GM12864 (cell line): ENCODE measurements at places on chromosomes 2 and 18.

GRCh38 chr18:3083766-3084165 lies 70.8 kb upstream of the LPIN2 start:
- DNase-seq, result no peak

DNA sequence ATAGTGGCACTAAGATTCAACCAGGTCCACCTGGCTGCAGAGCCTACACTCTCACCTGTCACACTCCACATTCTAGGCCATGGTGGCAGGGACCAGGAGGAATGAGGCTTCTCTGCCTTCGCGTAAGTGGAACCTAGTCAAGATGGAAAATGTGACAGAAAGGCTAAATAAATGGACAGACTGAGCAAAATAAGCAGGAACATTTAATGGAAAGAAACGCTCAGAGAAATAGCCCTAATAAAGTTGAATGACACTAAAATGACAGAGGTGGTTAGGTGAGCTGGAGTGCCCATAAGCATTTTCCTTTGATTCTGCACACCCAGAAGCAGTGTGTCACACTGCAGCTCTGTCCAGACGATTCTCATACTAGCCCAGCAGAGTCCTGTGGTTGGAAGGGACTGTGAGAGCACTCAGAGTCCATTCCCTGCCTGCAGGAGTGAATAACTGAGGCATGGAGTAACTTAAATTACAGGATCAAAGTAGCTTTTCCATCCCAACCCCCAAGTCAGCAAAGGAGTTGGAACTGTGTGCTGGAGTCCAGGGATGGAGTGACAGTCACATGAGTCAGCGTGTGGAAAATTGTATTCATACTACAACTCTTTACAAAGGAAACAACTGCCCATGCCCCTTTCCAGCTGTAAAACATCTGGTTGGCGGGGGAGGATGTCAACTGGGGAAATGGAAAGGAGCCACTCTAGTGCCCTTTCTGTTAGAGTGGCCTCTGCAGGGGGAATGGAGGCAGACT lies 105.4 kb upstream of the LGALSL start:
- no peak for DNase-seq

DNA sequence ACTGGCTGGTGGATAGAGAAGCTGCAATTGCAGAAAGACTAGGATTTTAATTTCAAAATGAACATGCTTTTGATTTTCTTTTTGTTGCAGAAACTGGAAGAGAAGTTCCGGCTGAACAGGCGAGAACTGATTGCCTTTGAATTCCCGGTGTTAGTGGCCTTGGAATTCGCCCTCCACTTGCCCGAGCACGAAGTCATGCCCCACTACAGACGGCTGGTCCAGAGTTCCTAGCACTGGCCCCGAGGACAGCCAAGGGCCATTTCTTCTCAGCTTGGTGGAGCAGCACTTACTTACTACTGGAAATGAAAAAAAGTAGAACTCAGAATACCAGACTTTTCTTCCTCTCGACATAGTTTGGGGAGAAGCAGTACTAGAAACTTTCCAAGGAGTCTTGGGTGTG lies 121.9 kb downstream of the CABLES1 start:
- DNase-seq, result no peak

DNA sequence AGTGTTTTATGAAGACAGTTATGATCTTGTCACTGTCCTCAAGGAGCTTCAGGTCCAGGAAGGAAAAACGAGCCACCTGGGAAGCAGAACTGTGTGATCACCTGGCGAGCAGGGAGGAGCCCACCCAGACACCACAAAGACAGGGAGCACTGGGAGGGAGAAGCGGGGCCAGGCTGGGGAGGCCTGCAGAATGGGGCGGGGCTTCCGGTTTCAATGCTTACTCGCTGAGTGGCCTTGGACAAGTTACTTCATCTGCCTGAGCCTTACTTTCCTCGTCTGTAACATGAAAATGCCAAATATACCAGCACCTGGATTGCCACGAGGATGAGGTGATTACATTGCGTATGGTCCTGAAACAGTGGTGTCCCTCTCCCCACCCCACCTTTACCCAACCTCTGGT lies 227.5 kb downstream of the ANKRD30B start:
- no peak for DNase-seq

DNA sequence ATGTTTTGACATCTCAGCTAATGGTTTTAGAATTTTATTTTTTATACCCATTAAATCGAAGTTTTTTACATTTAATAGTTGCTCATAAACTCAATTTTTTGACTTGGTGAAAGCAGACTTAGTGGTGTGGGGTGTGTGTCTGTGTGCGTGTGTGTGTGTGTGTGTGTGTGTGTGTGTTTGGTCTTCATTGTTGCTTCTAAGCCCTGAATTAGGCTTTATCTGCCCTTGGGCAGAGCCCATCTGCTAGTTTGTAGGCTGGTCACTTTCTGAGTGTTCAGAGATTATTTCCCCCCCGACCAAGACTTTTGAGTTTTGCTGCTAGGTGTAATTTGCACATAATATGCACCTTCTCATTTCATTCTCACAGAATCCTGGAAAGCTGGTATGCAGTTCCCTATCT lies 14.3 kb downstream of the PAX3 start:
- no peak for DNase-seq

GRCh38 chr18:8786483-8787370 lies 81.4 kb downstream of the MTCL1 start:
- no peak for DNase-seq

DNA sequence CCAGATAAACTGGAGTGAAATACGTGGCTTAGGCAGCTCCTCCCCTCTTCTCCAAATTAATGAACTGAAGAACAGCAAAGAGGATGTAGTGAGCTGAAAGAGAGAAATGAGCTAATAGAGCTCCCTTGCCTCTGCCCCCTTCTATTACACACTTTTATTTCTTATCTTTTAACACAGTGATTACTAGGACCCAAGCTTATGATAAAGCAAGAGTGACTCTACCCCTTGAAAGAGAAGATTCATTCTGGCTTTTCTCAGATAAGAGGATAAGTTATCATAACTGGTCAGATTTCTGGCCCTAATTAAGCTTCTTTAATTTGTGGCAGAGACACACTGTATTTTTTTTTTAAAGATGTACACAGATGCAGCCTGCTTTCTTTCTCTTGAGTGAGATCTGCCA lies 102.2 kb downstream of the MSTN start:
- DNase-seq, result no peak

DNA sequence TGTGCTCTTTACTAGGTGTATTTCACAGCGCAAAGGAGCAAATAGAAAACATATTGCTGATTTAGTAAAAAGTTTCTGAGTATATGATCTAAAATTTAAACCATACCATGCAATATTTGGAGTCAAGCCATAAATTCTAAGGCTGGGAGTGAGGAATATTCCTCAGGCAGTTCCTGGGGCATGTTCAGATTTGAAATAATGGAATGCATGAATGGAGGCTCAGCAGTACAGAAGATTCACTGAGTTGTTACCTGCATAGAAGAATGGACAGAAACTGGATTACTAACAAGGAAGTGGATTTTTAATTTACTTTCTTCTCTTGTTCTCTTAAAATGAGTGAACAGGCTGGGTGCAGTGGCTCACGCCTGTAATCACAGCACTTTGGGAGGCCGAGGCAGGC lies 441.0 kb upstream of the MAP2 start:
- DNase-seq, result no peak
